ENCODE measurements at places on chromosomes 7 and 10.

DNA sequence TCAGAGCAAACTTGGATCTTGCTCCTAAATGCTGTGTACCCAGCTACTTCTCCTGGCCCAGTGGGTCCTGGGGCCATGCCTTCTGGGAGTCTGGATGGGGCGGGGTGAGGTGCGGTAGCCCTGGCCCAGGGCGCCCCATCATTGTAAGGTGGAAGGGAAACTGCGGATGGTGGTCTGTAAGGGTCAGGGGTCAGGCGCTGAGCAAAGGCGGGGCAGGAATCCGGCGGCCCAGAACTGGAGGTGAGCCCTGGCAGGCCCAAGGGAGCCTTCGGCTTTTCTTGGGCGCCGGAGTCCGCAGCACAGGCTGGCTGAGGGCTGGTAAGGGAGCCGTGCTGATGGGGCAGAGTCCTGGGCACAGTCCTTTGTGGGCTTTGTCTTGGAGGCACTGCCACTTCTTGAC, 66.5 kb upstream of the CTBP2 start:
- no peak for DNase-seq

- DNase-seq: no peak
Measured at GRCh38 chr10:132906836-132907235, 35.5 kb downstream of the CFAP46 start.

DNA sequence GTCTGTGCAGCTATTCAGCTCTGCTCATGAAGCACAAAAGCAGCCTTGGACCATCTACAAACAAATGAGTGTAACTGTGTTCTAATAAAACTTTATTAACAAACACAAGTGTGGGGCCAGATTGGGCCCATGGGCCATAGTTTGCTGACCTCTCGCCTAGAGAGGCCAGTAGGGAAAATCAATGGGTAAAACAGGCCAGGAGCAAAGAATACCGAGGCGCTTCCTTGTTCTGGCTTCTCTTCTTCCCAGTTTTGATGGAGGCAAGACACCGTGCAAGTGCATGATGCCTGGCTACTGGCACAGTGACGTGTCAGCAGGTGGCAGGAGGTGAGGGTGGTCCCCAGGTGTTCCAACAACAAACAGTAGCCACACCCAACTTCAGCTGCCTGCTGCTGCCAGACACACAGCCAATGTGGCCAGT, 94.3 kb upstream of the SDK1 start:
- DNase-seq: no peak

DNA sequence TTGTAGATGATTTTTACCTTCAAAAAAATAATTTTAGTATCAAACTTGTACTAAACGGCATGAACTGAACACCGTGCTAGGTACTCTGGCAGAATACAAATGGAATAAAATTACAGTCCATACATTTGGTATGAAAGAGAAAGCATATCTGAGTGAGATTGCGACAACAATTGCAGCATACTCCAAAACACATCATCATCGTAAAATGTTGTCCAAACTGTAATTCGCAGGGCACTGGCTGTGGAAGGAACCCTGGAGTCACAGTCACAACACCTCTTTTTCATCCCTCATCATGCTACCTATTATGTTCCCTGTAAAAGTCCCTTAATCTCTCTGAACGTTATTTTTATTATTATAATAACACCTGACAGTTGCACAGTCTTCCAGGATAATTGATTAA, 13.5 kb downstream of the CREM start:
- no peak for DNase-seq

GRCh38 chr7:29202651-29203069, 8.1 kb downstream of the CHN2 start:
- no peak for DNase-seq

GRCh38 chr7:134855442-134855841, 76.0 kb downstream of the CALD1 start:
- DNase-seq: no peak

- DNase-seq: no peak
Measured at GRCh38 chr10:109892117-109892516, 31.2 kb downstream of the XPNPEP1 start.

- DNase-seq: no peak
Measured at GRCh38 chr10:30836406-30836805, 195.3 kb downstream of the ZNF438 start.

DNA sequence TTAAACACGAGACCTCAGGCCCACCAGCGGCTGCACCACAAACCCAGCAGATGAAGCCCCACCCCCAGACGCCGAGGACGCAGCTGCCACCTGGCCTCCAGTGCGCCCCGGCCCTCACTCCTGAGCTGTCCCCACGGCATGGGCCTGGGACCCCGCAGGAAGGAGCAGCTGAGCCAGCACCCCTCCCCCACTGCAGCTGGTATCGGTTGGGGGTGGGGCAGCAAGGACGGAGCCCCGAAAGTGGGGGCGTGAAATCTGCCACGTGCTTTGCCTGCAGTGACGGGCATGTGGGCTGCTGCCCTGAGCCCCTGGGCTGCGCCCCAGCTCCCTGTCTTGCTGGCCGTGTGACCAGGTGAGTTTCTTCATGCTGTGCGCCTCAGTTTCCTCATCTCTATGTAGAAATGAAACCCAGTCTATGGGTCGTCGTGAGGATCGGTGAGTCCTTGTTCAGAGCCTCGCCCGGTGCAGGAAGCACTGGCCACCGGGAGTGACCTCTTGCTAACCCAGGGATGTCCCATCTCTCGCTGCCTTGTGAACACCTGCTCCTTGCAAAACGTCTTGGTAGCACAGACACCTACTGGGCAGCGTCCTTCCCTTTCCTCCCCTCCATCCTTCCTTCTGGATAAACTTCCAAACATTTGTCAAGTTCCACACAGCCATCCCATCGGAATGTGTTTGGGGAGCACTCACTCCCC, 32.0 kb downstream of the CFAP46 start:
- DNase-seq: no peak

GRCh38 chr10:77552252-77552651, 85.4 kb downstream of the KCNMA1 start:
- DNase-seq: no peak

DNA sequence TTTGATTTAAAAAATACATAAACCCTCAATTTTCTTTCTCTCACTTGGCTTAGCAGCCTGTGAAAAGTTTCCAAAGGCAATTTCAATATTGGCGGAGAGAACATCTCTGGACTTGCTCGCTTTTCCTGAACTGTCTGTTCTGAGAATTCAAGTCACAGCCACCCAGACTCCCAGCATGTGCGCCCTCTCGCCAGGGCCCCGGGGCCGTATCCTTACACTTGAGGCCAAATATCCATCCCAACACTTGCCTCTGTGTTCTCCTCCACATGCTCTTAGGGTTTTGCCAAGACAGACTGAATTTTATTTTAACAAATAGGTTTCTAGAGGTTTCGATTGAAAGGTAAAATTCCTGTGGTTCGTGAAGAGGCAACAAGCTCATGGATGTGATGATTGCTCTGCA, 111.5 kb upstream of the GPR26 start:
- no peak for DNase-seq

- no peak for DNase-seq
Measured at GRCh38 chr10:88226891-88227290, 356.2 kb downstream of the RNLS start.

- no peak for DNase-seq
Measured at GRCh38 chr7:55903985-55904759, 16.9 kb downstream of the ZNF713 start.

DNA sequence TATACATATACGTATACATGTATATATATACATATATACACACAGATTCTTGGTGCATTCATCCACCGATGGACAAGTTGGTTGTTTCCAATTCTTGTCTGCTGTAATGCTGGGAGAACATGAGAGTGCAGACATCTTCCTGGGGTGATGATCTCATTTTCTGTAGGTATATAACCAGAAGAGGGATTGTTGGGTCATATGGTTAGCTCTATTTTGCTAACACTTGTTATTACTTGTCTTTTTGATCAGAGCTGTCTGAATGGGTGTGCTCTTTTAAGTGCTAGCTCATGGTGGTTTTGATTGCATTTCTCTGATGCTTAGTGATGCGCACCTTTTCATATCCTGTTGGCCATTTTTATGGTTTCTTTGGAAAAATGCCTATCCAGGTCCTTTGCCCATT, 106.4 kb downstream of the TAX1BP1 start:
- DNase-seq: no peak

- no peak for DNase-seq
Measured at GRCh38 chr10:34593930-34594329, 221.2 kb downstream of the PARD3 start.

DNA sequence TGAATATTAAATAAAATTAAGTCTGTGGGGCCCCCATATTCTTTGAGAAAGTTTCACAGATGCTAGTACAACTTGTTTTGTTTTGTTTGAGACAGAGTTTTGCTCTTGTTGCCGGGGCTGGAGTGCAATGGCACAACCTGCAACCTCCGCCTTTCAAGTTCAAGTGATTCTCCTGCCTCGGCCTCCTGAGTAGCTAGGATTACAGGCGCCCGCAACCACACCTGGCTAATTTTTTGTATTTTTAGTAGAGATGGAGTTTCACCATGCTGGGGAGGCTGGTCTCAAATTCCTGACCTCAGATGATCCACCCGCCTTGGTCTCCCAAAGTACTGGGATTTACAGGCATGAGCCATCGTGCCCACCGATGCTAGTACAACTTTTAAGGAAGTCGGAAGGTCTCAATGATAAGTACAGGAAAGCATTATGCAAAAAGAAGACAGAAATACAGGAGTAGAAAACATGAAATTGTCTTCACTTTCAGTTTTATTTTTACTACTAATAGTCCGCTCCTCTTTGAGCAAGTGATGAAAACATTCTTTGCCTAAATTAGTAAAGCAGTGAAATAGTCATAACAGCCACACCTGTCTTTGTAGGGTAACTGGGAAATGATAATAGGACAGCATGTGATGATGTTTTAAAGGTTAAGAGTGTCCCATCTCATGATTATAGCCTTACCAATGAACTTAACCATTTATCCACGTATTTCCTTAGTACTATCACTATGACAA, 147.5 kb downstream of the SEMA3D start:
- DNase-seq: no peak

DNA sequence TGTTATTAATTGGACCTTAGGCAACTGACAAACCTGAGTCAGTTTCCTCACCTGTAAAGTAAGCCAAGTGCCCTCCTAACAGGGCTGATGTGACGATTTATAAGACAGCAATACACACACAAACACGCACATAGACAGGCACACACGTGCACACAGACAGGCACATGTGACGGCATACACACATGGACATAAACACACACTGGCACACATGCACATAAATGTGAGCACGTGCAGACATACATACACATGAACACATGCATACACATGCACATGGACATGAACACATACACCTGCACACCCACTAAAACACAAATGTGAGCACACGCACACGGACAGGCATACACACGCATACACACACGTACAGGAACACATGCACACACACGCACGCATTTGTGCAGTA, 148.9 kb downstream of the PRKCQ start:
- DNase-seq: no peak

DNA sequence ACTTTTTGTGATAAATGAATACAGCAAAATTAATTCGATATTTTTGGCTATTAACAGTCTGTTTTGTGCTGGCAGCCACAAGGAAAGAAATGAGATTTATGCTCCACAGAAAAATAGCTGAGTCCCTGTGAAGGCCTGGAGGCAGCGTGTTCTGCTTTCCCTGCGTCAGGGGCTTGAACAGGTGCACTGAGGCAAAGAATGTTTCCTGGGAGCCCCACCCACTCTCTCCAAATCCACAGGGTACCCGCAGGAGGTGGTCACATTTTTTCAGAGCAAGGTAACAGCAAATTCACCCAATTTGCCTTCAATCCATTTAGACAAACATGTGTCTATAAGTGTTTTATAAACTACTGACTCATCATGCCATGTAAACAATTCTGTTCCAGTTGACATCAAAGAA, 308.1 kb downstream of the TCERG1L start:
- no peak for DNase-seq

DNA sequence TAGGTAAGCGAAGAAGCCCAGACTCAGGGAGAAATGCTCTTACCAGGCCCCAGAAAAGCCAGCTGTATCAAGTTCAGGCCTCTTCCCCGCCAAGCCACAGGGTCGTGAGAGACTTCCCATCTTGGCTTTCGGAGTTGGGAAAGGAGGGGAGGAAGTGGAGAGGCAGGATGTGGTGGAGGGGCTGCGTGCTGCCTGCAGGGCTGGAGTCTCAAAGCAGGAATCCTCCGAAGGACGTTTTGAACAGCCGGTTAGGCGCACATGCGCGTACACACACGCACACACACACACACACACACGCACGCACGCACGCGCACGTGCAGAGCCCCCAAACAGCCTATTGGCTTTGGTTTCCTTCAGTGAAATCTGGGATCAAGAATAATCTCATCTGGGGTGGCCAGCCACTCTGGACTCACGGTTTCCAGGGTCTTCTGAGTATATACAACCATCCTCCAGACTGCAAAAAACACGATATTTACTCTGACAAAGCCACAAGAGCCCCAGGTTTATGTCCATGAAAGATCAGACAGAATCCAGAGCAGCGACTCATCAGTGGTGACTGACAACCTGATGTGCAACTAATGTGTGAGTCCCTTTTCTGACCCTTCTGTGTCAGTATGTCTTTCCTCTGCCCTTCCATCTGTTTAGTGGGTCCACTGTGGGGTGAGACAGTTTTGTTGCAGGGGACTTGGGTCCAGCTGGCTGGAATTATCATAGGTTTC, 115.0 kb upstream of the ZNF438 start:
- peak; percentile 42 for DNase-seq

- peak; percentile 80 for DNase-seq
Measured at GRCh38 chr7:99407872-99408378, 472 bp downstream of the PDAP1 start.

GRCh38 chr7:26038201-26038990, 113.6 kb upstream of the NFE2L3 start:
- no peak for DNase-seq

- DNase-seq: no peak
Measured at GRCh38 chr7:144908324-144908723, 72.5 kb upstream of the TPK1 start.

DNA sequence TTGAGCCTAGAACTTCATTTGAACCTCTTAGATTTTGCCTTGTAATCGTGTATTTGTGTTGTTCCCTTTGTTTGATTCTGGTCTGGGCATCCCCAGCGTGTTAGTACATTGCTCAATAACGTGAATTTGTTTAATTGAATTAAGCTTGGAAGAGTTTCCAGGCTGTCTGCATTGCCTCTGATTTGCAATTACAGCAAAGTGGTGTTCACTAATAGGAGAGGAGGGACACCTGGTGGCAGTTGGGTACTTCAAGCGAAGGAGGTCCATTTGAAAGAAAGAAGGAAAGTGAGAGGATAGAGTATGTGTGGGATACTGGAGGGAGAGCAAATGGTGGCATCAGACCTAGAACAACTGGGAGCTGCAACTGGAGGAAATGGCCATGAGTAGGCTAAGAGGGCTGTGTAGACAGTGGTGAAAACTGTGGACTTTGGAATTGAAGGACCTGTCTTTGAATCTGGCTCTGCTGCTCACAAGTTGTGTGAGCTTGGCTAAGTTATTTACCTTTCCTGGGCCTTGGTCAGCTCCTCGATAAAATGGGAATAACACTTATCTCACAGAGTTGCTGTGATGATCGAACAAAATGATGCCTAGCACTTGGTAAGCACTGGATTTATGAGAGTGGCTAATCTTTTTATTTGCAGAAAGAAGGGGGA, 15.1 kb downstream of the LSMEM1 start:
- DNase-seq: peak; percentile 41
